ENCODE measurements at places on chromosomes 6 and 20. TPM values are rescaled to one million over a fixed set of nuclear protein-coding genes. Genes with fewer than 3 reads are reported as not detected.
A peak's percentile ranks its signal among the peaks of the same experiment; 100 is the strongest.

GRCh38 chr20:50472693-50473664 lies 37.2 kb upstream of the PTPN1 start:
- no peak for DNase-seq
- H3K27ac ChIP-seq, result no peak overlapping the region
- peaks cover 4% of the 10 kb centered on the region for H3K36me3 ChIP-seq
- H3K4me1 ChIP-seq, result peaks cover 6% of the 10 kb centered on the region
- no peaks in the 10 kb centered on the region for H3K27me3 ChIP-seq

The CD24 gene
- 10.4 TPM for total RNA-seq

The COL20A1 gene
- 0.07 TPM for total RNA-seq

The GPSM3 gene
- 0.71 TPM for total RNA-seq

DNA sequence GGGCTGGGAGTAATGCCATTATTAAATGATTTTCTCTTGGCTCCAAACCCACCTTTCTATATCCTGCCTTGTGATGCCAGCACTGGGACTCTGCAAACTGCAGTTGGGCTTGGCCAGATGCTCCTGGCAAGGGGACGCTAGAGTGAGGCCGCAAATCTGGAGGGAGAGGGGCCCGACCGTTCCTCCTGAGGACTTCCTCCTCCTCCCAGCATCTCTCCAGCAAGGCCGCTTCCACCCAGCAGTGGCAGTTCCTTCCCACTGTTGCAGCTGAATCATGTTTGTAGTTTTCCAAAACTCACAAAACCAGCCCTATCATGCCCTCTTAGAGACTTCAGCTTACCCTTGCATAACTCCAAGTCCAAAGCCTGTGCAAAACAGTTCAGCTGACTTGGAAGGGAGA lies 244.4 kb downstream of the FOXA2 start:
- H3K4me1 ChIP-seq, result peaks cover 36% of the 10 kb centered on the region
- no peaks in the 10 kb centered on the region for H3K36me3 ChIP-seq
- DNase-seq, result peak; percentile 47
- H3K27me3 ChIP-seq, result no peaks in the 10 kb centered on the region

DNA sequence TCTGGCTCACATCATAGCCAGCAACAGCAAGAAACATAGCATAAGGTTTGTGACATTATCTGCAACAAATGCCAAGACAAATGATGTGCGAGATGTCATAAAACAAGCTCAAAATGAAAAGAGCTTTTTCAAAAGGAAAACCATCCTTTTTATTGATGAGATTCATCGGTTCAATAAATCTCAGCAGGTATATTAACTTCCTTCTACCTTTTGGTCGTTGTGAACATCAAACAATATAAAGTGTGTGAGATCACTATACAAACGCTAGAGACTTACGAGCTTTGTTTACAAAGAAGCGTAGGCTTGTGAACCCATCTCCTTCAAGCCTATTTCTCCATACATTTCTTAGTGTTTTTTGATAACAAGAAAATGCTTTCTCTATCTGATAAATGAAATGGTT lies 3.5 kb downstream of the WRNIP1 start:
- peaks cover 24% of the 10 kb centered on the region for H3K4me1 ChIP-seq
- H3K4me3 ChIP-seq, result peak overlapping the region; percentile 71
- DNase-seq, result no peak
- no peak overlapping the region for H3K27ac ChIP-seq

DNA sequence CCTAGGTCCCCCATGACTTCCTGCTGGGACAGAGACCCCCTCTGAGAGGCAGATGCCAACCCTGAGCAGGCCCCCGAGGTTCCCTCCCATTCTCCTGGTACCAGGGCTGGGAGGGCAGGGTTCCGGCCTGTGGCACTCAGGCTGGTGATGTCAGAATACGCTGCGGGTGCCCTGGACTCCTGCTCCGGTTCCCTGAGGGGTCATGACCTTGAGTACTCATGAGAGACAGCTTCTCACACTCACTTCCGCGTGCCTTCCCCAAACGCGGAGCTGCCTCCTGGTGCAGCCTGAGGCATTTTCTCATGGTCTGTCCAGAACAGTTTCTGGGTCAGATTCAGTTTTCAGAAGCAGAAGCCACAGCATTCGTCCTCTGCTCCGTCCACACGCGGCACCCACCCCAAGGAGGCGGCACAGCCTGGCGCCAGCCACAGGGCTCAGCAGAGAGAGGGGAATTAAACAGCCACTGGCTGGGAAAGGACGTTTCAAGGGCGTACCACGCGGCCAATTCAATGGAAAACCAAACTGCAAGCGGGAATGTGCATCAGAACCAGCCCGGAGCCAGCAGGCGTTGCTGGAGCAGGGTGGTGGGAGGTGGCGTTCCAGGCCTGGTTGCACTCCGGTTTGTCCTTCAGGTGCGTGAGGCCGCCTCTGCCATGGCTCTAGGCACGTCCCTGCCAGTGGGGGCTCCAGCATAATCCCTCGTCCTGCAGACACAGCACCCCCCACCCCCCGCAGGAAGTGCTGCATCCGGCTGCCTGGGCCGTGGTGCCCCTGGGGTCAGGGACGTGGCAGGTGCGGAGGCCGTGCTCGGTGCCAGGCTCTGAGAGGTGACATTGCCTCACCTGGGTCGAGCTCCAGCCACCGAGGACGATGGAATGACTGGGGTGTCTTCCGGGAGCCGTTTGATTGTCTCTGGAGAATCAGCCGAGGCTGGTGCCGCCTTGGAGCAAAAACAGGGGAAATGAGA lies 58.3 kb upstream of the BHLHE23 start:
- no peaks in the 10 kb centered on the region for H3K36me3 ChIP-seq
- no peak overlapping the region for H3K4me3 ChIP-seq
- H3K27me3 ChIP-seq, result peaks cover 18% of the 10 kb centered on the region

GRCh38 chr20:11912013-11912658 lies 5.6 kb upstream of the BTBD3 start:
- no peaks in the 10 kb centered on the region for H3K27me3 ChIP-seq
- DNase-seq, result peak; percentile 41
- H3K4me3 ChIP-seq, result no peak overlapping the region
- H3K27ac ChIP-seq, result no peak overlapping the region
- H3K4me1 ChIP-seq, result peaks cover 26% of the 10 kb centered on the region

The TBC1D32 gene
- total RNA-seq, result 10.2 TPM

DNA sequence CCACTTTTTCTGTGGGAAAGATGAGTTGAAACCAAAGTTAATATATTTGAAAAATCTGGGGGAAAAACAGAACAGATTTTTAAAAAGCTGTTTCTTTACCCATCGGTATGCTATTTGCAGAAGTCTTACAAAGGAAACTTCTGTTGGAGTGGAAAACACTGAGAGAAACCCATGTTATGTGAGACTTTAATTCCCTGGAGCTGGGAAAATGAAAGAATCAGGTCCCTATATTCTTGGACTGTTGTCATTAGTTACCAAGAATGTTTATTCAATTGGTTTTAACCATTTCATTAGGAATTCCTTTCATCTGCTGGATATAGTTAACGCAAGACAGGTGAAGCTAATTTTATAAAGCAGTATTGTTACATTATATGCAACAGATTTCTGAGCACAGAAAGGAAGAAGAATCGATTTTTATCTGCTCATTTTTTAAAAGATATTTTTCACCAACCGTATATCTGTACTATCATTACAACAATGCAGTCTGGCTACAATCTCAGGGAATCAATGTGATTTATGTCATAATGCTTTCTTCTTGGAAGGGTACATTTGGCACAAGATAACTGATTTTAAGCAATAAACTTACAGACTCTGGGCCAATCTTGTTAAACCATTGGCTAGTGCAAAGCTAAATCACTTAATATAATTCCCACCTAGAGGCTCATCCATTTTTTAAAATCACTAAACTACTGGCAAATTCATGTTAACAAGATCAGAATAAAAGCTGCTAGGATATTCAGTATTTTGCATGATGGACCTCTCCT lies 170.0 kb downstream of the MOXD1 start:
- H3K27ac ChIP-seq, result no peak overlapping the region
- no peak overlapping the region for H3K4me3 ChIP-seq
- no peaks in the 10 kb centered on the region for H3K4me1 ChIP-seq
- DNase-seq, result no peak
- peaks cover 6% of the 10 kb centered on the region for H3K36me3 ChIP-seq

- DNase-seq, result no peak
- H3K27ac ChIP-seq, result no peak overlapping the region
- H3K36me3 ChIP-seq, result peaks cover 4% of the 10 kb centered on the region
- H3K4me1 ChIP-seq, result peaks cover 24% of the 10 kb centered on the region
- no peaks in the 10 kb centered on the region for H3K27me3 ChIP-seq
Measured at GRCh38 chr6:24824142-24824938, 25.6 kb upstream of the ARMH2 start.

GRCh38 chr20:19317237-19318069 lies 105.0 kb downstream of the SLC24A3 start:
- no peak for DNase-seq
- no peak overlapping the region for H3K4me3 ChIP-seq
- no peaks in the 10 kb centered on the region for H3K36me3 ChIP-seq
- no peaks in the 10 kb centered on the region for H3K4me1 ChIP-seq

The RGL2 gene
- total RNA-seq, result 30.4 TPM

DNA sequence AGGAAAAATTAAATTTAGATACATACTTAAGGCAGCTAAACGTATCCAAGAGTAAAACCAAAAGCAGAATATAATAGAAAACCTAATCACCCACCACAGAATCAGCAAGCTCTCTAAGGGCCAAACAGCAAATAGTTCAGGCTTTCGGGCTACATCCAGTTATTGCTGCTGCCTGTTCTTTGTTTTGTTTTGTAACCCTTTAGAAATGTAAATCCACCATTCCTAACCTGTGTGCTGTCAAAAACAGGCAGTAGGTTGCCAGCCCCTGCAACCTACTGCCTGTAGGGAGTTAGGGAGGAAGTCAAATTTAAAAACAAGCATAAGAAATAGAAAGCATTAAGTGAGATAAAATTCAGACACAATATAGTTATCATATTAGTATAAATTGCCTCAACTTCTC lies 225.9 kb downstream of the PTPRT start:
- H3K36me3 ChIP-seq, result peaks cover 12% of the 10 kb centered on the region
- H3K4me3 ChIP-seq, result no peak overlapping the region
- DNase-seq, result no peak
- no peak overlapping the region for H3K27ac ChIP-seq
- H3K4me1 ChIP-seq, result no peaks in the 10 kb centered on the region

GRCh38 chr6:151070631-151071051 lies 169.1 kb upstream of the AKAP12 start:
- H3K4me1 ChIP-seq, result peaks cover 22% of the 10 kb centered on the region
- peaks cover 17% of the 10 kb centered on the region for H3K36me3 ChIP-seq
- H3K27me3 ChIP-seq, result no peaks in the 10 kb centered on the region
- no peak overlapping the region for H3K4me3 ChIP-seq

The OPRM1 gene
- total RNA-seq, result not detected

The PRDM13 gene
- not detected for total RNA-seq

GRCh38 chr6:100447900-100448748 lies 16.6 kb downstream of the SIM1 start:
- no peak overlapping the region for H3K27ac ChIP-seq
- DNase-seq, result no peak
- no peaks in the 10 kb centered on the region for H3K4me1 ChIP-seq
- no peak overlapping the region for H3K4me3 ChIP-seq
- no peaks in the 10 kb centered on the region for H3K36me3 ChIP-seq

The ESR1 gene
- 0.05 TPM for total RNA-seq

The NFATC2 gene
- 0.12 TPM for total RNA-seq

- H3K4me1 ChIP-seq, result no peaks in the 10 kb centered on the region
- no peak overlapping the region for H3K27ac ChIP-seq
- peaks cover 5% of the 10 kb centered on the region for H3K36me3 ChIP-seq
- H3K27me3 ChIP-seq, result no peaks in the 10 kb centered on the region
- no peak overlapping the region for H3K4me3 ChIP-seq
- DNase-seq, result peak; percentile 84
Measured at GRCh38 chr20:25453035-25453810, 45.8 kb downstream of the GINS1 start.

The CST5 gene
- total RNA-seq, result not detected

The ZNF831 gene
- not detected for total RNA-seq

The KIF25 gene
- total RNA-seq, result not detected

- H3K36me3 ChIP-seq, result no peaks in the 10 kb centered on the region
- H3K27me3 ChIP-seq, result no peaks in the 10 kb centered on the region
- no peak for DNase-seq
- H3K4me3 ChIP-seq, result no peak overlapping the region
Measured at GRCh38 chr6:155894758-155895157, 439.1 kb upstream of the NOX3 start.

GRCh38 chr6:89895276-89895874 lies 1.1 kb downstream of the GJA10 start:
- no peak overlapping the region for H3K4me3 ChIP-seq
- no peak overlapping the region for H3K27ac ChIP-seq
- no peaks in the 10 kb centered on the region for H3K4me1 ChIP-seq
- H3K36me3 ChIP-seq, result no peaks in the 10 kb centered on the region
- H3K27me3 ChIP-seq, result peaks cover 18% of the 10 kb centered on the region

- H3K36me3 ChIP-seq, result no peaks in the 10 kb centered on the region
- peaks cover 11% of the 10 kb centered on the region for H3K4me1 ChIP-seq
- H3K4me3 ChIP-seq, result no peak overlapping the region
- H3K27ac ChIP-seq, result no peak overlapping the region
Measured at GRCh38 chr6:143555582-143555981, 44.1 kb upstream of the FUCA2 start.
